Bronchial epithelial cell (primary cell): ENCODE measurements at places on chromosomes 6 and 20. TPM values are rescaled to one million over a fixed set of nuclear protein-coding genes. Genes with fewer than 3 reads are reported as not detected.
A peak's percentile ranks its signal among the peaks of the same experiment; 100 is the strongest.

DNA sequence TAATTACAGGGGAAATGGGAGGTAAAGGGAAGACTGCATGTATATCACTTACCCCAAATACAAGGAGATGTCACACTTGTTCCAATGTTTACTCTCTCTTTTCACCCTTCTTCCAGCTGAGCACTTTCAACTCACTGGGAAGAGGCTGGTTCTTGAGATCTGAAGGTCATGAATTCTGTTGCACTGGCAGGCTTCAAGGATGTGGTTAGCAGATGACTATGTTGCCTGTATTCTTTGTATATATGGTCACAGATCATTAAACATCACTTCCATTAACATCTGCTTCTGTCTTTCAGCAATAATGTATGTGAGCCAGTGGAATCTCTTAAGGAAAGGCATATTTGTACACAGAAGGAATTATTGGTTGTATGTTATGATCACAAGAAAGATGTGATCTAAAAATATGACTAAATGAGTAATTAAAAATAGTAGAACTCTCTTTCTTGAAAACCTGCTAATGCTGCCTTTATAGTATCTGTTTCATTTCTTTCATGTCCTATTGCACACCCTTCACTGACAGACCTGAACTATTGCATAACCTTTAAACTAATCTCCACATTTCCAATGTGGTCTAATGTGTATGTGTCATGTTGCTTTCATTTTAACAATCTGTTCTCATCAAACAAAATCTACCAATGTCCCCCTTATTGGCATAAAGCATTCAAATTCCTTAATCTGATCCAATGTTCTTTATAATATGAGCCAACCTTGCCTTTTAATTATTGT lies 131.4 kb upstream of the EPHA7 start:
- no peak for DNase-seq

DNA sequence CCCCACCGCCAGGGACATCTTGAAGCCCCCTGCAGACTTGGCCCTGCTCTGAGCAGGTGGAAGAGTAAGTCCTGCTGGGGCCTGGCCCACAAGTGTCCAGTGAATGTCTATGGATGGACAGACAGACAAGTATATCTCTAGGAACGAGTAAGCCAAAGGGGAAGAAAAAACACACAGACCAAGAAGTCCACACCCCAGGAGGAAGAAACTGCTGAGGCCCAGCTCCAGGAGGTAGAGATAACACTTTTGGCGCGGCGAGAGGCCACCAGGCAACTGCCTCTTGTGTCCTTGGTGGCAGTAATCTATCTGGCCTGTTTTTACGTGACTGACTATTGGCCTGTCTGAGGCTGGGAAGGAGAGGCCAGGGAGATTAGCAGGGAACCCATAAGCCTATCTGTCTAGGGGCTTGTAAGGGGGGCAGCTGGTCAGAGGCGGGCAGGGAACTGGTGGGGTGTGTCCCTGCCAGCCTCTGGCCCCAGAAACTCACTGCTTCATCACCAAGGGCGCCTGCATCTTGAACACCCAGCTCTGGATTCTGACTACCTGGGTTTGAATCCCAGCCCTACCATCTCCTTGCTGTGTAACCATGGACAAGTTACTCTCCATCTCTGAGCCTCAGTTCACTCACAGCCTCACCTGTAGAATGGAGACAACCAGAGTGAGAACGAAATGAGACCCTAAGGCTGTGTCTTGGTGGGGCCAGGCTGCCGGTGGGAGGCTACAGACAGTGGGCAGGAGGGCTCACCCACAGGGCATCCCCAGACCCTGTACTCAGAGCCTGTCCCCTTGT lies 31.3 kb downstream of the C20orf203 start:
- DNase-seq: no peak

DNA sequence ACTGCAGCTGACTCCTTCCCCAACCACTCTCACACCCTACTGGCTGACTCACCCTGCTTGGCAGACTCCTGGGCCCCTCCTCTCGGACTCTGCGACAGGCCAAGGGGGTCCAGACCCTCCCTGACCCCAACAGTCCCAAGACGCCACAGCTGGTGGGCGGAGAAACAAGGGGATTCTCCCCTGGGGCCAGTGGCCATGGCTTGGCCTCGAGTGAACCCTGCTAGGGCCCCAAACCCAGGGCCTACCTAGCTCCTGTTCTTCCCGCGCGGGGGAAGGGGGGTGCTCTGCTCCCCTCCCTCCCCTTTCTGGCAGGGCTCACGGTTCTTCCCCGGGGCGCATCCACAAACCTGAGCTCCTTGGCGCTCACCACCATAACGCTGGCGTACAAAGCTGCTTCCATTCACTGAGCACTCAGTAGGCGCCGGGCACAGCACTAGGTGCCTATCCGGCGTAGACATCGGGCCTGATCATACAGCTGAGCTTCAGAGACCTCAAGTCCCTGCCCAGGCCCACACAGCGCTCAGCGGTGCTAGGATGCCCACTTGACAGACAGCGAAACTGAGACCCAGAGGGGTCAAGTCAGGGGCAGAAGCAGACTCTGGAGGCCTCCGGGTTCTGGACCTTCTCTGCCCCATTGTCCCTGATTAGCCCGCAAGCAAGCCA lies 597 bp downstream of the ADA start:
- no peak for DNase-seq

GRCh38 chr6:7628909-7629308 lies 38.9 kb downstream of the SNRNP48 start:
- no peak for DNase-seq

DNA sequence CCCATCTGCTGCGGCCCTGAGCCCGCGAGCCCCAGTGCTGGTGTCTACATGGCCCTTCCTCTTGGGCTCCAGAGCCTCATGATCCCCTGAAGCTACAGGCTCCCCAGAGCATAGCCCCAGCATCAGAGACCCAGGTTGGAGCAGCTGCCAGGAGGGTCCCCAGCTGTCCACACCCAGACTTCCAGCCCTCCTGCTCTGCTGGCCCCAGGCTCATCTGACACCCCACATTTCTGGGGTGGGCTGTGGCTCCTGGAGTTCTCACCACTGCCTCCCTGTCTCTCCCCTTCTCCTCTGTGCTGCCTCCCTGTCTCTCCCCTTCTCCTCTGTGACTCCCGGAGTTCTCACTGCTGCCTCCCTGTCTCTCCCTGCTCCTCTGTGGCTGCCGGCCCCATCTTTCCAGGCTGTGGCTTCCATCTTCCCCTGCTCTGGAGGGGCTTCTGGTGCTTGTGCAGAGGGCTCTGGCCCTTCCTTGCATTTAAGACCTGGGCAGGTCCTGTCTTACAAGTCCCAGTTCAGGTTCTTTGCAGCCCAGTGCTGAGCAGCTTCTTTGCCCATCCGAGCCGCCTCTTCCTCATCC lies 108.1 kb downstream of the ERMARD start:
- DNase-seq: no peak

- DNase-seq: peak; percentile 87
These were observed 4.2 kb downstream of the PRSS16 start for GRCh38 chr6:27251606-27252251.

DNA sequence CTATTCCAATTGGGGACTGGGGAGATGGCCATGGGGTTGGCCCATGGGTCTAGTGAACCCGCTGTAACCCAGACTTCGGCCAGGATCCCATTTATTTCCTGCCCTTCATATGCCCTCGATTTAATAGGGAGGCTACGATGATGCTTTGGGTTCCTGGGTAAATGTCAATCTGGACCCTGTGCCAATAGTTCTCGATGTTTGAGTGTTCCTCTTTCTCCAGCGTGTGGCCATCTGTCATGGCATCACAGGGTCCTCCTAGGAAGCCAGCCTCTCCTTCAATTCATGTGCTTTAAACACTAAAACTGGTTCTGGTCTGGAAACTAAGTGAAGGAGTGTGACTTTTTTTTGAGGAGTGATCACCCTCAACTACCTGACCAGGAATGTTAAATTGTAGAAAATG lies 28.7 kb upstream of the ELMO2 start:
- no peak for DNase-seq

GRCh38 chr6:37530297-37530696 lies 30.6 kb upstream of the CCDC167 start:
- no peak for DNase-seq

- DNase-seq: no peak
These were observed 90.3 kb downstream of the VEGFA start for GRCh38 chr6:43860285-43860684.

DNA sequence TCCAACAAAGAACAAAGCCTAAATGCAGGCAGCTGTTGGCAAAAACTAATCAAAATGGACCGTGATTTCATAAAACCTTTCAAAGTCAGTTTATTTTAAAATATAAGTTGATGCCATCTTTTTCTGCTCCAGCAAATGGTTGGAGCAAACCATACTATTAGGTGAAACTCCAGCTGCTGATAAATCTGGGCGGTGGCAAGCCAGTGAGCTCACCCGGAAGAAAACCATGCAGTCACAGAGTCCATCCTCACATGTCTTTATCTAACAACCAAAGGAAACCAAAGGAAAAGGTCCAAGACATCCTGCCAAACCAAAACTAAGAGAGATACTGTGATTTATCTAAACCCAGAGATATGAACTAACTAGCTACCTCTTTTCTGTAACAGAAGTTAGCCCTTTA lies 72.6 kb downstream of the HIVEP2 start:
- no peak for DNase-seq

DNA sequence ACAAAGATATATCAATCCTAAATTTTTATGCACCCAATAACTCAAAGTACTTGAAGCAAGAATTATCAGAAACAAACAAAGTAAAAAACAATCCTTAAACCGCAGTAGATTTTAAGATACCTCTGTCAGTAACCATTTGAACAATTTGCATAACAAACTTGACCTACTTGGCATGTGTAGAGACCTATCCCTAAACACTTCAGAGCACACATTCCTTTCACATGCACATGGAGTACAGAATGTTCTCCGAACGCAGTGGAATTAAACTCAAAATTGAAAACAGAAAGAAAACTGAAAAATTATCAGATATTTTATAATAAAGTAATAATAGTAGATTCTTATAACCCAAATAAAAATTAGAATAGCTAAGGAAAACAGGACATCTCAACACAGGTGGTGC lies 162.6 kb upstream of the THBS2 start:
- DNase-seq: no peak

- DNase-seq: no peak
These were observed 30.4 kb downstream of the SRC start for GRCh38 chr20:37376324-37376723.

DNA sequence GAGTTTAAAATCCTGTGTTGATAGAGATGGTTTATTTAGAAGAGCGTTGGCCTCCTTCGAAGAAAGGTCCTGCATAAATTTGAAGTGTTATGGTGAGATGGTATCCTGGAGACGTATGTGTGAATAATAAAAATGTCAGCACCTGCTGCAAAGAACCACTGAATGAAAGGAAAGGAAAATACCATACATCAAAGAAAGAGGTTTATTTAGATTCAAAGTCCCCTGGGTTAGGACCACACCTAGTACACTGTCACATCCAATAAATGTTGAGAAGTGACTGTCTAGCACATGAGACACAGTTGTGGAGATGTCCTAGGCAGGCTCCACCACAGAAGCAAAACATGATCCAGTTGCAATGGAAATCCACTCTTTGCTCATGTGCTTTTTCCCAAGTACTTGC lies 214.7 kb downstream of the PAX1 start:
- no peak for DNase-seq

GRCh38 chr6:79512014-79512413 lies 25.2 kb downstream of the LCA5 start:
- DNase-seq: no peak

- DNase-seq: no peak
These were observed 205.5 kb downstream of the ZNF217 start for GRCh38 chr20:53387983-53388675.

PRDM13 gene
- total RNA-seq: not detected in 2 replicates

PBOV1 gene
- total RNA-seq: not detected in 2 replicates

SLC44A4 gene
- total RNA-seq: 1.8 and 10.5 TPM in 2 replicates

KHDC1L gene
- total RNA-seq: not detected in 2 replicates

FIG4 gene
- 14.7 and 17.2 TPM in 2 replicates for total RNA-seq

DNA sequence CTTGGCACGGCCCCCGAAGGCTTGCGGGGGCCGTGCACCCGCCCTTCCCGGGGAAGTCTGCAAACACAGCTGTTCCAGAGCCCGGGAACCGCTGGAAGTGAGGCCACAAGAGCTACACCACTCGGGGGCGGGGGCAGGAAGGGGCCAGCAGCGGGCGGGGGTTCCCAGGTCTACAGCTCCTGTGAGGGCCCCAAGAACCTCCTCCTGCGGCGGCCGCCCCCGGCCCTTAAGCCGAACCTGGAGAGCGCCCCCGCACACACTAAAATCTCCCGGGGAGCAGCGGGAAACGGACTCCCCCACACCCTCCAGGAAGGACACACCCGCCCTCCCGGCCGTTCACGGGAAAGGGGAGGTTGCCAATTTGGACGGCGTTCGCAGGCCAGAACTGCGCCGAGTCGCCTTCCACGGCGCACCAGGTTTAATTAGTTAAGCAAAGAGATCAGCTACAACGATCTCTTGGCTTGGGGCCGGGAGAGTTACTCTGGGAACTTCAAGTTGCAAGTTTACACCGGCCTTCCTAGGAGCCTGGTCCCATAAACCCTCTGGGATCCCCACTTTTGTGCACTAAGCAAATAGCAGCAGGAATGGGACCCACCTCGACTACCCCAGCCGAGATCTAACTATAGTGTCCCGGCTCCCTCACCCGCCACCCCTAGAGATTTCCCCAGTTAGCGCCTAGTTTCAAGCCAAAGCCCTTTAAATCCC lies 1.7 kb downstream of the JAG1 start:
- no peak for DNase-seq

CLPSL1 gene
- total RNA-seq: not detected in 2 replicates

GRCh38 chr6:105713474-105714118 lies 310.7 kb upstream of the PREP start:
- DNase-seq: peak; percentile 13

- no peak for DNase-seq
These were observed 104.0 kb downstream of the ZFAND3 start for GRCh38 chr6:37923514-37923913.

GRCh38 chr6:42431356-42431755 lies 20.4 kb downstream of the TRERF1 start:
- DNase-seq: no peak

- DNase-seq: no peak
These were observed 188.1 kb upstream of the PMEPA1 start for GRCh38 chr20:57897891-57898290.

DNA sequence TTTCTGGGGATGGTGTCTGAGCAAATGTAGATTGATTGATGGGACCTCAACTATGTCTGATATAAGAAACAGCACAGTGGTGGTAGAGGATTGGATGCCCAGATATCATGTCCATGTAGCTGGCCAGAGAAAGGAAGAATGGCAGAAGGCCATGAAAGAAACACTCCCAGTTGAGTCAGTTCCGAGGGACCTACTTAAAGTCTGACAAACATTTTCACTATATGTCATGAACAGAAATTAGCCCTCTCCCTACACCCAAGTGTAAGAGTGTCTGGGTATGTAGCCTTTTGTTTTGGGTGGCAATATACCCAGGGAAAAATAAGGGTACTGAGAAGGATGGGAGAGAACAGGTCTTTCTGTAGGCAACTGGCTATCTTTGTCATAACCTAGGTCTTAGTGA lies 434.2 kb downstream of the BCKDHB start:
- peak; percentile 45 for DNase-seq

ZNF391 gene
- total RNA-seq: 0.53 and 1.4 TPM in 2 replicates

GRCh38 chr20:4038676-4039370 lies 23.5 kb upstream of the RNF24 start:
- DNase-seq: no peak

RPP21 gene
- 29.0 and 45.2 TPM in 2 replicates for total RNA-seq

TLDC2 gene
- total RNA-seq: 0.13 and 0.26 TPM in 2 replicates

GABRR1 gene
- total RNA-seq: not detected in 2 replicates
